ENCODE measurements at places on chromosomes 16 and 17. TPM values are rescaled to one million over a fixed set of nuclear protein-coding genes. Genes with fewer than 3 reads are reported as not detected.

CDK3 gene
- total RNA-seq: 6.2 TPM

CNGB1 gene
- not detected for total RNA-seq

NPTX1 gene
- not detected for total RNA-seq

TOM1L1 gene
- total RNA-seq: 1.1 TPM

MYOCD gene
- total RNA-seq: not detected

BCL7C gene
- 38.3 TPM for total RNA-seq

KRT32 gene
- total RNA-seq: not detected

NTN3 gene
- total RNA-seq: 0.15 TPM

KCNH6 gene
- total RNA-seq: not detected

DNA sequence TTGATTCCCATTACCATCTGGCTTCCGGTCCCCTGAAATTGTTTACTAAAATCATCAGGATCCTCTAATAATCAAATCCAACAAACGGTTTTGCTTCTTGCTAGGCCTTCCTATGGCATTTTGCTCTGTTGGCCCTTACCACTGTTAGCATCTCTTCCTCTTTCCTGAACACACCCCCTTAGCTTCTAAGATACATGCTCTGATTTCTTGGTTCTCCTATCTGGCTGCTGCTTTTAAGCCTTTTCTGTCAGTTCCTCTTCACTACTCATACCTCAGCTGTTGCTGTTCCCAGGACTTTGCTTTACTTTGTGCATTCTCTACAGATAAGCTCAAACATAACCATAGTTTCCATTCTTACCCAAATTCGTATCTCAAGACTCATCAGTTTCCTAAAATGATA, 11.4 kb downstream of the CAPNS2 start:
- peaks cover 35% of the 10 kb centered on the region for H3K36me3 ChIP-seq
- H3K27ac ChIP-seq: no peak overlapping the region
- no peak overlapping the region for H3K4me3 ChIP-seq
- H3K27me3 ChIP-seq: no peaks in the 10 kb centered on the region
- H3K4me1 ChIP-seq: no peaks in the 10 kb centered on the region

- no peaks in the 10 kb centered on the region for H3K4me1 ChIP-seq
- H3K36me3 ChIP-seq: no peaks in the 10 kb centered on the region
- DNase-seq: peak; percentile 53
- no peak overlapping the region for H3K27ac ChIP-seq
- peaks cover 3% of the 10 kb centered on the region for H3K27me3 ChIP-seq
Measured at GRCh38 chr16:15770512-15770911, 86.3 kb downstream of the MYH11 start.

GRCh38 chr17:9410301-9410700, 165.3 kb downstream of the STX8 start:
- no peak overlapping the region for H3K4me3 ChIP-seq
- H3K27me3 ChIP-seq: no peaks in the 10 kb centered on the region
- no peaks in the 10 kb centered on the region for H3K36me3 ChIP-seq
- DNase-seq: no peak
- H3K4me1 ChIP-seq: no peaks in the 10 kb centered on the region

DNA sequence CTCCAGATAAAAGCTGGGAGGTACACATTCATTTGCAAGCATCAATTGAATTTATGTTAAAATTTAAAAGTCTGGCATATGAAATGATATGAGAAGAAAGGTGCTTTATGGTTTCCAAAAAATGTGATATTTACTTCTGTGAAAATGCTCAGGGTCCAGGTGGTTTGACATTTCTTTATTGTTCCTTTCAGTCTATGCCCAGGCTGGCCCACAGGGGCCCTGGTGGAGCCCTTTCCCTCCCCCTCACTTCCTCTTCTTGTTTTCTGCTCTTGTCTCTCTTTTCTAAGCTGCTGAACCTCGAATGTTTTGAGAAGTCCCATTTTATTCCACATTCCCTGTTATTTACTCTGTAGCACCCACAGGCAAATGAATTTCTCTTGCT, 127.8 kb downstream of the HS3ST3B1 start:
- H3K4me1 ChIP-seq: no peaks in the 10 kb centered on the region
- H3K36me3 ChIP-seq: no peaks in the 10 kb centered on the region
- H3K27ac ChIP-seq: no peak overlapping the region
- no peak overlapping the region for H3K4me3 ChIP-seq

GRCh38 chr17:58995247-58995940, 111.3 kb downstream of the TRIM37 start:
- no peak overlapping the region for H3K27ac ChIP-seq
- H3K36me3 ChIP-seq: peaks cover 5% of the 10 kb centered on the region
- DNase-seq: no peak
- no peaks in the 10 kb centered on the region for H3K27me3 ChIP-seq
- peaks cover 8% of the 10 kb centered on the region for H3K4me1 ChIP-seq

DNA sequence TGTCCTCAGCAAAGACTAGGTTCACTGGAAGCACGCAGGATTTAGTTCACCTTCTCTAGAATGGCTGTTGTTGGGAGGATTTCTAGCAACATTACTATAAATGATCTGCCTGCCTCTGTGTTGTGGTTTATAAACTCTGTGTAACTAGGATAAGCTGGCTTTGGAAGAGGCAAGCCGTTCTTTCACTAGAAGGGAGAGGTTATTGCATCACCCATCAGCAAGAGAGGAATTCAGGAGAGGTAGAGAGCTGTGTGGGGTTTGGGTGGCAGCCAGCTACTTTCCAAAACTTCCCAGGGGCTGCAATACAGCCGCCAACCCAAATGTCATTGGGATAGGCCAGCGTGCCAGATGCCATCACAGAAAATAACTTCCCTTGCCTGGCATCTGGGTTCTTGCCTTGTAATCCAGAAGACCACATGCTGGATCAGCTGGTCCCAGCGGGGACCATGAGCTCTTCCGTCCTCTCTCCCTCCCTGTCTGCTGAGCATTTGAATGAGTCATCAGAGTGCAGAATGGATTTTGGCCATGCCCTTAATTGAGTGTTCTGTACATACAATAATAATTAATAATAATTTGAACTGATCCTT, 95.7 kb upstream of the RBFOX1 start:
- H3K27ac ChIP-seq: no peak overlapping the region
- H3K27me3 ChIP-seq: no peaks in the 10 kb centered on the region
- no peak overlapping the region for H3K4me3 ChIP-seq

- DNase-seq: peak; percentile 47
- no peaks in the 10 kb centered on the region for H3K27me3 ChIP-seq
- no peak overlapping the region for H3K27ac ChIP-seq
- no peaks in the 10 kb centered on the region for H3K4me1 ChIP-seq
- no peak overlapping the region for H3K4me3 ChIP-seq
Measured at GRCh38 chr16:78127130-78127529, 27.7 kb downstream of the WWOX start.

- peaks cover 18% of the 10 kb centered on the region for H3K4me1 ChIP-seq
- no peak for DNase-seq
- H3K27ac ChIP-seq: no peak overlapping the region
- no peak overlapping the region for H3K4me3 ChIP-seq
- H3K27me3 ChIP-seq: no peaks in the 10 kb centered on the region
Measured at GRCh38 chr17:59108400-59109102, 1.9 kb upstream of the TRIM37 start.

- no peaks in the 10 kb centered on the region for H3K4me1 ChIP-seq
- no peak overlapping the region for H3K27ac ChIP-seq
- DNase-seq: no peak
- no peaks in the 10 kb centered on the region for H3K27me3 ChIP-seq
- H3K4me3 ChIP-seq: no peak overlapping the region
Measured at GRCh38 chr17:21525464-21526130, 149.4 kb downstream of the KCNJ12 start.

- H3K4me1 ChIP-seq: no peaks in the 10 kb centered on the region
- no peak overlapping the region for H3K4me3 ChIP-seq
- H3K36me3 ChIP-seq: no peaks in the 10 kb centered on the region
- no peak for DNase-seq
Measured at GRCh38 chr17:73027130-73027741, 65.3 kb downstream of the SLC39A11 start.

GRCh38 chr17:72064606-72065193, 56.1 kb upstream of the SOX9 start:
- no peak overlapping the region for H3K4me3 ChIP-seq
- H3K27ac ChIP-seq: no peak overlapping the region
- no peak for DNase-seq
- no peaks in the 10 kb centered on the region for H3K36me3 ChIP-seq
- no peaks in the 10 kb centered on the region for H3K4me1 ChIP-seq

DNA sequence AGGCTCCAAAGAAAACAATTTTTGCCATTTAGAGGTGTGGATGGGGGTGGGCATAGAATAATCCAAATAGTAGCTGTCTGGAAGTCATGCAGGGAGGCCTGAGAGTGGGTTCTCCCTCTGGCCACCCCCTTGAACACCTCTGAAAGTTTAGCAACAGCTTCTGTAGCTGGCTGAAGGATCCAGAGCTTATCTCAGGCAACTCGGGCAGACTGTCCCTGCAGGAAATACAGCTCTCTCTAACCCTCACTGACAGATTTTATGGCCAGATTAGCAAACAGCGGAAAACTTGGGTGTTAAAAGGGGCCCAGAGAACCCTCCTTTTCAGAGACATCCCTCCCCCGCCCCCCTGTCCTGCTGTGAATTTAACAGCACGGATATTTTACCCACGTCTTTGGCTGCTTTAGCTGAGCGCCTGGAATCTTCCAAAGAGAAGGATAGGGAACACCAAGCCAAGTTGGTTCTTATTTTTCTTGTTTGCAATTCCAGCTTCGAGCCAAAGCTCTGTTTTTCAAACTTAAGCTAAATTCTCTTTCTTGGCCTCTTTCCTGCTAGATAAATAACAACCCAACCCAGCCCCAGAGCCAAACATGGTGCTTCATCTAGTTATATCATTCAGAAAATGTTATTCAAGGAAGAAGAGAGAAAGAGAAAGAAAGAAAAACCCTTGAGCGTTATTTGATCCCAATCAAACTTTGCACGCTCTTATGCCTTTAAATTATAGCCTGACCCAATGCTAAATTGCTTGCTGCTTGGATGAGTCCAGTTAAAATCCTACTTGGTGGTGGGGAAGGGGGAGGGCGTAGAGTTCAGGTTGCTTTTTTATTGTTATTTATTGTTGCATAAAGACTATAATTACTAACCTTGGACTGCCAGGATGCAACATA, 2.3 kb upstream of the HOXB2 start:
- H3K4me1 ChIP-seq: peaks cover 43% of the 10 kb centered on the region
- peaks cover 13% of the 10 kb centered on the region for H3K36me3 ChIP-seq
- peak overlapping the region; percentile 67 for H3K27ac ChIP-seq
- no peaks in the 10 kb centered on the region for H3K27me3 ChIP-seq
- no peak overlapping the region for H3K4me3 ChIP-seq

DNA sequence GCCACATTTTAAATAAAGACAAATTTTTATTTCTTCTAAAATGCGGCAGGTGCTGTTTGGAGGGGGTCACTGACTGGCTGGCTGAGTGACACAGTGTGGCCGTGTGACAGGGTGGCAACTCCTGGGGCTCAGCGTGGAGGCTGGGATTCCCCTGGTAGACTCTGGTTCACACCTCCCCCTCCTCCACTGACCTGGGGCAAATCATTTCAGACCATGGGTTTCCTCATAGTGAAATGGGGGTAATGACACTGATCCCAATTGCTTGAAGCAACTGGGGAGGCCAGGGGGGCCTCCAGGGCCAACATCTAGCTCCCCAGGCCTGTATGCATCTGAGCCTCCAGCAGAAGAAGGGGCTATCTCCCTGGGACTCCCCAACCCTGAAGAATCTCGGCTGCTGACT, 6.6 kb downstream of the HSD11B2 start:
- H3K27me3 ChIP-seq: no peaks in the 10 kb centered on the region
- no peak overlapping the region for H3K27ac ChIP-seq
- no peaks in the 10 kb centered on the region for H3K36me3 ChIP-seq
- no peak for DNase-seq

- no peak overlapping the region for H3K27ac ChIP-seq
- no peaks in the 10 kb centered on the region for H3K36me3 ChIP-seq
- peak; percentile 80 for DNase-seq
- peaks cover 8% of the 10 kb centered on the region for H3K4me1 ChIP-seq
- peaks cover 3% of the 10 kb centered on the region for H3K27me3 ChIP-seq
Measured at GRCh38 chr17:38349097-38349730, 2.4 kb upstream of the SOCS7 start.

DNA sequence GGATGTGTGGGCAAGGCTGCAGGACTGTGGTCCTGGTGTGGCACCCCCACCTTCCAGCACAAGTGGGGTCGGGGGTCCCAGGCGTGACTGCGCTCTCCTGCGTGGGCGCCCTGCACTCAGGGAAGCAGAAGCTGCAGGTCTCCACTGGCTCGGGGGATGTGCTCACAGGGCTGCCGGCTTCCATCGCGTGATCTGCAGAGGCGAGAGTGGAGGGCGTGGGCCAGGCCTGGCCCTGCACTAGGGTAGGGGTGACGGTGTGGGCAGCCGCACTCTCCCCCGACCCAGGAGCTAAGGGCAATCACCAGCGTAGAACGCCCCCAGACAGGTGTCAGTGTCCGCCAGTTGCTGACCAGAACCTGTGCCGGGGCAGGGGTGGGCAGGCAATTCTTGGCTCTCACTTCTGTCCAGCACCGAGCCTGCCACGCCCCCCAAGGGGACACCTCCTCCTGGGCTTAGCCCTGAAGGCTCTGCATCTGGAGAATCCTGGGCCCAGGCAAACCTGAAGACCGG, 32.3 kb downstream of the TNFRSF13B start:
- H3K27me3 ChIP-seq: peaks cover 3% of the 10 kb centered on the region
- no peak overlapping the region for H3K27ac ChIP-seq
- no peak for DNase-seq
- H3K36me3 ChIP-seq: no peaks in the 10 kb centered on the region

- H3K27ac ChIP-seq: no peak overlapping the region
- no peaks in the 10 kb centered on the region for H3K36me3 ChIP-seq
- H3K27me3 ChIP-seq: peaks cover under 1% of the 10 kb centered on the region
- no peak overlapping the region for H3K4me3 ChIP-seq
Measured at GRCh38 chr16:14958323-14958600, 16.6 kb upstream of the PDXDC1 start.

DNA sequence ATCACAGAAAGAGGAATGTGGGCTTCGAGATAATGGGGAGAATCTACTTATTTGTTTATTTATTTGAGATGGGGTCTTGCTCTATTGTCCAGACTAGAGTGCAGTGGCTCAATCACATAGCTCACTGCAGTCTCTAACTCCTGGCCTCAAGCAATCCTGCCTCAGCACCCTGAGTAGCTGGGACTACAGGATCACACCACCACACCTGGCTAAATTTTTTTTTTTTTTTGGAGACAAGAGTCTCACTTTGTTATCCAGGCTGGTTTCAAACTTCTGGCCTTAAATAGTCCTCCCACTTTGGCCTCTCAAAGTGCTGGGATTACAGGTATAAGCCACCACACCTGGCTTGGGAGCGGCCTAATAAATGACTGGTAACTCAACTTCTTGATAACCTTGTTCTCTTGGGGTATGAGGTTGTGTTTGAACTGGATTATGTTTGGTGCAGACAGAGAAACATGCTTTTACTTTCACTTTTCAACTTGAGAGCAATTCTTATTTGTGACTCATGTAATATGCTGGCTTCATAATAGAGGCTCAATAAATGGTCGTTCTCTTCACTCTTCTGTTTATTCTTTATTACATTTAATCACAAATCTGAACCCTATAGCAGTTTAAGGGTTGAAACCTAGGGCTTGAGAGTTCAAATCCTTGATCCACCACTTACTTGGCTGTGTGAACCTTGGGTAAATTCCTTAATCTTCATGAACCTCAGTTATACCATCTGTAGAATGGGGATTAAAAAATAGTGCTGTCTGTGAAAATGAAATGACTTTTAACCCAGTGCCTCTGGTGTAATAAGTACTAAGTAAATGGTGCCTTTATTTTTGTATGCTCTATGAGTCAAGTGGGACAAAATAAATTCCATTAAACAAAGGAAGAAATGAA, 129.1 kb upstream of the HS3ST2 start:
- H3K27me3 ChIP-seq: peaks cover 1% of the 10 kb centered on the region
- H3K4me1 ChIP-seq: no peaks in the 10 kb centered on the region
- no peaks in the 10 kb centered on the region for H3K36me3 ChIP-seq
- H3K4me3 ChIP-seq: no peak overlapping the region

- H3K27me3 ChIP-seq: no peaks in the 10 kb centered on the region
- peaks cover 21% of the 10 kb centered on the region for H3K4me1 ChIP-seq
- peak; percentile 55 for DNase-seq
- no peak overlapping the region for H3K27ac ChIP-seq
- no peak overlapping the region for H3K4me3 ChIP-seq
- H3K36me3 ChIP-seq: no peaks in the 10 kb centered on the region
Measured at GRCh38 chr17:57440522-57441269, 184.4 kb downstream of the MSI2 start.

All from endothelial cell of umbilical vein (primary cell).